Immature natural killer cell (primary cell): ENCODE measurements at places on chromosomes 11 and 22. TPM values are rescaled to one million over a fixed set of nuclear protein-coding genes. Genes with fewer than 3 reads are reported as not detected.

GRCh38 chr11:128948583-128948982, 5.9 kb upstream of the TP53AIP1 start:
- DNase-seq: peak; percentile 10
- H3K27ac ChIP-seq: no peak overlapping the region
- no peaks in the 10 kb centered on the region for H3K4me1 ChIP-seq
- H3K4me3 ChIP-seq: no peak overlapping the region
- no peaks in the 10 kb centered on the region for H3K36me3 ChIP-seq

DNA sequence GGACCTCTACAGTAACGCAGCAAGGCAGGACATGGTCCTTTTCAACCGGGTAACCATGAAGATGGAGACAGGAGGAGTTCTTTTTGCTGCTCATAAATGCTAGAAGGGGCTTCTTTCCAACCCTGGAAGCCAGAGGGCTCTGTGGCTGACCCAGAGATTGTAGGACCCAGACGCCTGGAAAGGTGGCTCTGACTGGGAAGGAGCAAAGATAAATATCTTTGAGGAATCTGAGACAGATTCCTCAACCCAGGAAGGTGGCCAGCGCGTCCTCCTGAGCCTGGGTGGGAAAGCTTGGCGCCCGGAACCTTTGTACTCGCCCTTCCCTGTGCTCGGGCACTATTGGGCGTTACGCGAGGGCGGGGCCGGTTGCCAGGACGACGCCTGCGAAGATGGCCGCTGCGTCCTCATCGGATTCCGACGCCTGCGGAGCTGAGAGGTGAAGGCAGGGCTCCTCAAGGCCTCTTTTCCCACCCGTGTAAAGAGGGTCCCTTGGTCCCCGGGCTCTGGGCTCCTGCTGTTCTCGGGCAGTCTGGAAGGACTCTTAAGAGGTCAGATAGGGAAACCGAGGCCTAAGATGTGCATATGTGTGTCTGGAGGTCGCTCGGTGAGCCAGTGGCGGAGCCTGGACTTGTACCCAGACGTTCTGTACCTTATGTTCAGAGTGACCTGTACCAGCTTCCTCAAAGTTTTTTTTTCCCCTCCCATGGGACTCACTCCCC, at the start of gene BBS1:
BBS1 (plus strand) TSS at position 365 of the 719 bp plus-strand sequence; CDS start at position 390, 25 bp downstream.
- H3K4me3 ChIP-seq: peak within 1 kb of the TSS; percentile 89
- DNase-seq: peak; percentile 67
- peaks cover 14% of the 10 kb centered on the region for H3K4me1 ChIP-seq
- H3K27ac ChIP-seq: peak within 1 kb of the TSS; percentile 58
- H3K27me3 ChIP-seq: no peaks in the 10 kb centered on the region

DNA sequence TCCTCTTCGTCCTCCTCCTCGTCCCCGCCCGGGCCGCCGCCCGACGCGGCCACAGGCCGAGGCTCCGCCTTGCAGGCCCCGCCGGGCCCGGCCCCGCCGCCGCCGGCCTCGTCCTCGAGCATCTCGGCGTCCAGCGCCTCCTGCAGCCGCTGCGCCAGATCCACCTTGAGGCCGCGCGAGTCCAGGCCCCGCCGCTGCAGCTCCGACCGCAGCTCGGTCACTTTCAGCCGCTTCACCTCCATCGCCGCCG, 417 bp downstream of the HNRNPUL2 start:
- peak overlapping the region; percentile 99 for H3K27ac ChIP-seq
- DNase-seq: no peak
- H3K27me3 ChIP-seq: peaks cover 15% of the 10 kb centered on the region
- H3K4me1 ChIP-seq: peaks cover 58% of the 10 kb centered on the region
- H3K4me3 ChIP-seq: peak overlapping the region; percentile 97
- H3K36me3 ChIP-seq: peaks cover 9% of the 10 kb centered on the region

DNA sequence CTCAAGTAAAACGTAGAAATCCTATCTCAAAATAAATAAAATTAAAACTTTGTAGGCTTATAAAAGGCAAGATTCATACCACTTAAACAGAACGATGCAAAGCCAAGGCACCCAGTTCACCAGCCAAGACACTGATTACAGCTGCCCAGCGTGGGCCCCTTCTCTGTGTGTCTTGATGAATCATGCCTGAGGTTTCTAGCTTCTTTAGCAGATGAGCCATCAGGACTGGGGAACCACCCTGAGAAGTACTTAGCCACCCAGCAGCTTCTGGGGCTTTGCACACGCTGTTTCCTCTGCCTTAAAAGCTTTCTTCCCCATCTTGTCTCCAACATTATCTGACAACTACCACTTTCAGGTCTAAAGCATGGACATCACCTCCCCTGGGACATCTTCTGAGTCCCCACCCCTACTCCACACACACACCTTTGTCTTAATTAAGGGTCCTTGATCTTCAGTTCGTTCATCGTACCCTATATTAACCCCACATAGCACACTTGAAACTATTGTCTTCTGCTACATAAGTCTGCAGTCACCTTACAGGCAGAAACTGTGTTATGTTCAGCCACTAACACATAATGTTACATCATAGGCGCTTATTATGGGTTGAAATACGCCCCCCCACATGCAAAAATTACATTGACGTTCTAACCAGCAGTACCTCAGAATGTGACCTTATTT, 8.7 kb upstream of the LAYN start:
- peaks cover 5% of the 10 kb centered on the region for H3K27me3 ChIP-seq
- no peak overlapping the region for H3K4me3 ChIP-seq
- no peaks in the 10 kb centered on the region for H3K36me3 ChIP-seq

DNA sequence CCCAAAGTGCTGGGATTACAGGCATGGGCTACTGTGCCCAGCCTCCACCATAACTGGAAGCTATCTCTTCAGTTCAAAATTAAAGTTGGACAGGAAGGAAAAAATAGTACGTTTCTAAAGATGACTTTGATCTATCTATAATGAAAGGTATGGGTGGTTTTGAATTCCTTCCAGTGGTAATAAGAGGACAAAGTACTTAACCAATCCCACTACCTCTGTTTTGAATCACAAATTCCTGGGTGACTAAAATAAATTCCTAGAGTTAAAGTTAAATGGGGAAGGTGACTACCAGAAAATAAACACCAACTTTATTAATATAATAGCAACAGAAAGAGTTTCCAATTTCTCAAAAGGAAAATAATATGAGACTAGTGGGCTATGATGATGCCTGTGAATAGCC, 9.1 kb downstream of the PHF5A start:
- H3K27ac ChIP-seq: no peak overlapping the region
- peaks cover 21% of the 10 kb centered on the region for H3K36me3 ChIP-seq
- DNase-seq: no peak
- H3K27me3 ChIP-seq: no peaks in the 10 kb centered on the region
- H3K4me3 ChIP-seq: no peak overlapping the region

- no peak for DNase-seq
- H3K27ac ChIP-seq: no peak overlapping the region
These were observed 348.8 kb upstream of the ARHGAP42 start for GRCh38 chr11:100338144-100338840.

DNA sequence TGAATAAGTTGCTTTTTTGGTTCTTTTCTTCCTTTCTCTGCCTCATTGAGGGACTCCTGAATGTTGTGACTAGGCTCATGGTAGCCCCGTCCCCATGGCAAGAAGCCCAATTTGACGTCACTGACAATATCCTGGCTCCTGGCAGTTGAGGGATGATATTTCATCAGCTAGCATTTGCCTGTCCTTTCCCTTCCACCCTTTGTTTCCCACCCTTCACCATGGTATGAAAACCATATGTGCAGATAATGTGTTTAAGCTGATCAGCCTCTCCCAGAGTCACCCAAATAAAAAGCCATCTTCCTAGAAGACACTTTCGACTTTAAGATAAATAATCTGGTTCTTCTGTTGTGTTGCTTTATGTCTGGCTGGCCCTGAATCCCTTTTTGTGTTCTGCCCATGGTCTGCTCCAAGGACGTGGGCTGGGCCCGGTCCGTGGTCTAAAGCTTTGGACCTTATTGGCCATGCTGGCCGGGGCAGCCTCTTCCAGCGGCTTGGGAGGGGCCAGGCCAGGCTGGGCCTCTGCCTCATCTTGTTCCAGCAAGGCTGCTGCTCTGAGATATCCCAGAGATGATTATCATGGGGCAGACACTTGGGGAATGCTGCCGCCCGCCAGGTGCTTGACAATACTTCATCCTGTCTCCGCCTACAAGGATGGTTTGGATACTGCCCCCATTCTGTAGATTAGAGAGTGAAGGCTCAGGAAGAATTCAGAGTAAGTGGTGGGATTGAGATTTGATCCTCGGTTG, 5.1 kb downstream of the TSPAN18 start:
- H3K4me1 ChIP-seq: peaks cover 9% of the 10 kb centered on the region
- no peak overlapping the region for H3K4me3 ChIP-seq
- no peak for DNase-seq
- no peaks in the 10 kb centered on the region for H3K36me3 ChIP-seq
- peaks cover 13% of the 10 kb centered on the region for H3K27me3 ChIP-seq

DNA sequence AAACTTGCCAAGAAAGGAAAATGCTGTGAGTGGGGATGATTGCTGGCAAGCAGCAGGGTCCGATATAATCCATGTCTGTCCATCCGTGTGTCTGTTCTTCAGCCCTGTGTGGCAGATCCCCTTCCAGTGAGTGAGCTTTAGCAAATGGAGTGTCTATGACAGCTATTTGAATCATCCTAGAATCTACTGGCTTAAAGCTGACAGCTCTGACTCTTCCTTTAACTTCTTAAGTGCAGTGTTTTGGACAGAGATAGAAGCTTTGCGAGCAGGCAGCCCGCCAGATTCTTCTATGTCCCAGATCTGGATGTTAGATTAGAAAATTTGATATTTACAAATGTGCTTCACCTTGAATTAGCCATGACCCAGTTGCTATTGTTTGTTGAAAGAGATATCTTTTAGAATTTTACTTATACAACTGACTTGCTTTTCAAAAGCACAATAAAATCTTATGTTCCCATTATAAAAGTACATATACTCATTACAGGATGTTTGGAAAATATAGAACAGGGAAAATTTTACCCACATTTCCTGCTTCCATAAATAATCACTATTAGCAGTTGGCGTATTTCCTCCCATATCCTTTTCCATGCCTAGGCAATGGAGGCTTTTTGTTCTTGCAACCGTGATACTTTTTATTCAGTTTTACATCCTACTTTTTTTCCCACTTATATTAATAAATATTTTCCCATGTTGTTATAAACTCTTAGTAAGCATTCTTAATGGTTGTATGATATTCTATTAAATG, 124.5 kb downstream of the COMMD9 start:
- H3K4me3 ChIP-seq: no peak overlapping the region
- H3K27me3 ChIP-seq: no peaks in the 10 kb centered on the region
- no peak for DNase-seq
- no peaks in the 10 kb centered on the region for H3K4me1 ChIP-seq
- no peaks in the 10 kb centered on the region for H3K36me3 ChIP-seq

- H3K27ac ChIP-seq: no peak overlapping the region
- no peak for DNase-seq
- no peaks in the 10 kb centered on the region for H3K36me3 ChIP-seq
These were observed 81.6 kb downstream of the YAP1 start for GRCh38 chr11:102191832-102192231.

GRCh38 chr11:134270250-134270714, 5.9 kb upstream of the GLB1L3 start:
- H3K4me1 ChIP-seq: peaks cover 14% of the 10 kb centered on the region
- no peak overlapping the region for H3K27ac ChIP-seq
- peaks cover 17% of the 10 kb centered on the region for H3K27me3 ChIP-seq

DNA sequence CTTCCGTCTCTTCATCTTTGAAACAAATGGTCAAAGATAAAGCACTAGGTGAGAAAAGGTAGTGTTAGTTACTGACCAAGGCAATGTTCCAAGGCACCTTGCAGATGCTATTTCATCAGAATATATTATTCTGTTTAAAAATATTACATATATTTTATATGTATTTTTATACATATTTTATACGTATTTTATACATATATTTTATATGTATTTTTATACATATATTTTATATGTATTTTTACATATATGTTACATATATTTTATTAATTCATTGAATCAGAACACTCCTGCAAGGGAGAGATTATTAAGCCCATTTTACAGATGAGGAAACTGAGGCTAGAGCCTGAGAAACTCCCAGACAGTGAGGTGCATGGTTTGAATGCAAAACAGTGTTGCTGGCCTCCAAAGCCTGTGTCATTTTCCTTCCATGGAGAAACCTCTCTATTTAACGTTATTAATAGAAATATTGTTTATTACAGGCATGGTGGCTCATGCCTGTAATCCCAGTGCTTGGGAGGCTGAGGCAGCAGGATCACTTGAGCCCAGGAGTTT, 120.6 kb upstream of the CD82 start:
- peaks cover 12% of the 10 kb centered on the region for H3K27me3 ChIP-seq
- H3K4me3 ChIP-seq: no peak overlapping the region
- H3K27ac ChIP-seq: no peak overlapping the region
- no peaks in the 10 kb centered on the region for H3K4me1 ChIP-seq

- H3K27ac ChIP-seq: peak overlapping the region; percentile 96
- peaks cover 6% of the 10 kb centered on the region for H3K36me3 ChIP-seq
- H3K4me3 ChIP-seq: peak overlapping the region; percentile 98
- peaks cover 39% of the 10 kb centered on the region for H3K4me1 ChIP-seq
These were observed 1.1 kb downstream of the RRM1 start for GRCh38 chr11:4095509-4096230.

DNA sequence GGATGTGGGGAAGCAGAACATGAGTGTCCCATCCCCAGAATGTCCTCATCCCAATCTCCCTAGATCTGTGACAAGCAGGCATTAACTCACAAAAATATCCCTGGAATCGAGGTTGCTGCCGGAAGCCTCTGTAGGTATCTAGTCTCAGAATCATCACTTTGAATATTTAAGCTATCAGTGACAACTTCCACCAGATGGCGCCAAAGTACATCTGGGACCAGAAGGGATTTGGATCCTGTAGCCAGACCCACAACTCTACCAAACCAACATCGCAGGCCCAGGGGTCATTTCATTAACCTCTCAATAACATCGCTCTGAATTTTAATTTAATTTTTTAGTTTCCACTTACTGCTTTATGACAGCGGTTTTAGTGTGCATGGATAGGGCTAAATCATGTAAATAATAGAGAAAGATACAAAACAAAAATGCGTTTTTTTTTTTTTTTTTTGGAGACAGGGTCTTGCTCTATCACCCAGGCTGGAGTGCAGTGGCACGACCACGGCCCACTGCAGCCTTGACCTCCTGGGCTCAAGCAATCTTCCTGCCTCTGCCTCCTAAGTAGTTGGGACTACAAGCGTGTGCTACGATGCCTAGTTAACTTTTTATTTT, 1.1 kb upstream of the EXT2 start:
- peaks cover 24% of the 10 kb centered on the region for H3K4me1 ChIP-seq
- H3K27me3 ChIP-seq: peaks cover 3% of the 10 kb centered on the region
- peak overlapping the region; percentile 79 for H3K4me3 ChIP-seq
- no peaks in the 10 kb centered on the region for H3K36me3 ChIP-seq
- peak; percentile 73 for DNase-seq

DNA sequence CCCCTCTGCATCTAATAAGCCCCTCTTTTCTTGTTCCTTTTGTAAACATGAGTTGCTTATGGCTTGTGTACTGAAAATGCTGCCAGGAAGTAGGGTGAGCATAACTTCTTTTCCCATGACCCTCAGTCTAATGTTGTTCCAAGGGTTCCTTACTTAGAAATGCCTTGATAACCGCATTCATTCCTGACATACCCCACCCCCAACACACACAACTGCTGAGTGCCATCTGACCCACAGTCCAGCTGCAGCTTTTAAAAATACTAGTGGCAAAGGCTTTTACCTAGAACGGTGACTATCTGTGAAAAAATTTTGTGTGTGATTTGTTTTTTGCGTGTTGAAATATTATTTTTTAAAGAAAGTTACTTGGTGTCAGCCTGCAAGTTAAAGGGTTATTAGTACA, 52.6 kb downstream of the ARHGAP42 start:
- H3K36me3 ChIP-seq: no peaks in the 10 kb centered on the region
- no peak overlapping the region for H3K27ac ChIP-seq
- H3K27me3 ChIP-seq: peaks cover 4% of the 10 kb centered on the region
- H3K4me3 ChIP-seq: no peak overlapping the region

Gene HBB
- 155 TPM for polyA plus RNA-seq

Gene HSPB2
- polyA plus RNA-seq: not detected

Gene GUCY1A2
- polyA plus RNA-seq: not detected

Gene MOV10L1
- polyA plus RNA-seq: 1.4 TPM

Gene EHF
- polyA plus RNA-seq: not detected

Gene ADAMTS8
- not detected for polyA plus RNA-seq

Gene MUC2
- not detected for polyA plus RNA-seq

Gene OR5F1
- not detected for polyA plus RNA-seq

Gene SNX32
- 1.6 TPM for polyA plus RNA-seq

Gene CCDC157
- 1.9 TPM for polyA plus RNA-seq

Gene KRTAP5-1
- polyA plus RNA-seq: not detected
